ENCODE measurements at places on chromosomes 12 and 14.

GRCh38 chr14:60133487-60133886 lies 31.7 kb downstream of the DHRS7 start:
- DNase-seq = no peak

DNA sequence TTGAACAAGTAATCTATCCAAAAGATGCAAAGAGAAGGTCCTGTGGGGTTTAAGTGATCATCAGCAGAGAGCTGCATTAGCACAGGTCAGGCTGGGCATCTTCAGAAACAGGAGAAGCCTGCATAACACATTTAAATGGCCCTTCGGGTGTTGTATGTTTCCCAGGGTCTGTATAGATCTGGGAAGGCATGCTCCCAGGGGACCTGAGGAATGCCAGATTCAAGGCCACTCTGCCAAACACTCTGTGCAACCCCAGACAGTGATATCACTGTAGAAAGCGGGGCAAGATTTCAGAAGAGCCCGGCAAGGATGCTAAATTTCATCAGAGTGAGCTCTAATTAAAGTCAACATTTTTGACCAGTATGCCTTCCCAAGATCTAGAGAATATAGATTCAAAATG lies 92.9 kb downstream of the ARMH4 start:
- DNase-seq = no peak

GRCh38 chr14:97978341-97978740 lies 1181.2 kb downstream of the VRK1 start:
- peak; percentile 28 for DNase-seq

DNA sequence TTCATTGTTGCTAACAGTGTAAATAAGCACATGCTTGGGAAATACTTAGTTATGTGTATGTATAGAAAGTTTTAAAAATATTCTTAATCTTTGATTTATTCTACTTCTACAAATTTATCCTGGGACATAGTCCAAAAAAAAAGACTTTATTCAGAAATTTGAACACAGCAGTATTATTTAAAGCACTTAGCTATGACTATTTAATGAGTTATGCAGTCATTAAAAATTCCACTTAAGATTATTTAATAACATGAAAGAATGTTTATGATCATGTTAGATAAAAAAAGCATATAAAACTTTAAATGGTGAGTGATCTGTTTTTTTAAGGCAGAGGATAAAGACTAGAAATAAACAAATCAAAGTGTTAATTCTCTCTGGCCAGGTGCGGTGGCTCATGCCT lies 78.3 kb downstream of the BAZ1A start:
- no peak for DNase-seq

DNA sequence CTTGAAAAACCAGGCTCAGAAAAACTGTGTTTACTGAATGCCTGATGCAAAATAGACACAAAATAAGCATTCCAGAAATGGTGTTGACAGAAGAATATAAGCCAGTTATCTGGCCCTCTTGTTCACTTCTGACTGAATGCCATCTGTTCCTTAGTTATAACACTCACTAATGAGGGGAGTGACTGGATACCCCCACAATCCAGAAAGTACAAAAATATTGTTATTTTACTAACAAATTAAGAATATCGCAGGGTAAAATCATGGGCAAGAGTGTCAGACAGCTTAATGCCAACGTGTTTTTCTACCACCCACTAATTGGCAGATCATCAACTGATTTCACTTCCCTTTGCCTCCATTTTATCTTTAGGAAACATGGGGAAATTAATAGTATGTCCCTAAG lies 477.3 kb upstream of the FLRT2 start:
- DNase-seq = no peak

- DNase-seq = no peak
Measured at GRCh38 chr12:47920913-47921312, 16.1 kb upstream of the VDR start.

- no peak for DNase-seq
Measured at GRCh38 chr12:1680804-1681492, 9.9 kb upstream of the ADIPOR2 start.

DNA sequence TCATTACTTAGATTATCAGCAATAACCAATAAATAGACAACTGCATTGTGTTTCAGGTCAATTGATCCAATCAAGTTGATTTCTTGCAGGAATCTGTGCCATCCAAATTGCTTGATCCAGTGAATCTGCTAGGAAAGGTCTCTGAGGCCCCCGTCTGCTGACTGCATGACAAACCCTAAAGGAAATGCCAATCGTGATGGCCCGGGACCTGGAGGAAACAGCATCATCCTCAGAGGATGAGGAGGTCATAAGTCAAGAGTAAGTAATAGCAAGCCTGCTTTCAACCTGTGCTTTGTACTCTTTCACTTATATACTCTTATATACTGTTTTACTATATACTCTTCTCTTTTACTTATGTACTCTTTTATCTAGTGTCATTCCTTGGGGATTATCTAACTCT lies 1.9 kb downstream of the TTLL5 start:
- DNase-seq = no peak

DNA sequence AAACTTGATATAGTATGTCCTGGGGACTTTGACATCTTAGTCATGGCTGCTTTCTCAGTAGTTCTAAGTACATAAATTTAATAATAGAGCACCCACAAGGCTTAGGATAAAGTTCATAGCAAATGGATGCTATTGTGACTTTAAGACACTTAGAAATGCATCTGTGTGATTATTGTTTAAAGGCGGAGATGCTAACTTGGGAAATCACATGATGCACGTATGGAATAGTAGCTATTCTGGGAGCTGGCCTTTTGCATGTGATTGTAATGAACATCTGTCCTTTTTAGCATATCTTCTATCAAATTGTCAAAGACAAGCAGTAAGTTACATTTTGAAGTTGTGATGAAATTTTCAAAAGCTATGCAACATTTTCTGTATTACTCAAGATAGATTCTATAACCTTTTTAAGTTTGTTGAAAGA lies 46.7 kb upstream of the ATP2A2 start:
- no peak for DNase-seq

GRCh38 chr14:100790502-100791347 lies 35.2 kb upstream of the MEG3 start:
- no peak for DNase-seq

GRCh38 chr12:121796855-121797751 lies 3.6 kb upstream of the RHOF start:
- no peak for DNase-seq
